ENCODE measurements at places on chromosomes 5 and 9. TPM values are rescaled to one million over a fixed set of nuclear protein-coding genes. Genes with fewer than 3 reads are reported as not detected.

- H3K27ac ChIP-seq, result no peak overlapping the region
- H3K4me1 ChIP-seq, result no peaks in the 10 kb centered on the region
- H3K27me3 ChIP-seq, result no peaks in the 10 kb centered on the region
- H3K4me3 ChIP-seq, result no peak overlapping the region
- H3K36me3 ChIP-seq, result no peaks in the 10 kb centered on the region
These were observed 414.1 kb downstream of the ARHGEF28 start for GRCh38 chr5:74040065-74040551.

DNA sequence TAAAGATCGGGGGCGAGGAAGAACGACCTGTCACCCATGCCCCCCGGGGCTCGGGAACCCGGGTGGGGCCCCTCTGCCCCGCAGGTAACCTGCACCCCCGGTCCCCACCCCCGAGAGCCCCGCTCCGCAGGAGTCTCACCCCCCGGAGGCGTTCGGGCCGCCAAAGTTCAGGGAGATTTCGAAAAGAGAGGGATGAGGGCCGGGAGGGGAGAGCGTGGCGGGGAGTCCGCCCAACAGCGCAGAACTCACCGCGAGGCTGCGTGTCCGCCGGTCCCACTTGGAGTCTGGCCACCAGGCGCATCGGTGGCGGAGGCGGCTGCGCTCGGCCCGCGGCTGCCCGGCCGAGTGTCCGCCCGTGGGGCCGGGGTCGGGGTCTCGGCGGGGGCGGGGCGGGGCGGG, at the start of gene PHF19:
Gene PHF19 (minus strand): TSS at position 347 of the 399 bp plus-strand sequence. CDS start 2,447 bp downstream, outside the sequence.
- peak within 1 kb of the TSS; percentile 95 for H3K27ac ChIP-seq
- H3K27me3 ChIP-seq, result no peaks in the 10 kb centered on the region
- H3K4me3 ChIP-seq, result peak within 1 kb of the TSS; percentile 75
- peak; percentile 65 for DNase-seq
- H3K4me1 ChIP-seq, result peaks cover 17% of the 10 kb centered on the region

CNTLN gene
- total RNA-seq, result 39.6 TPM

DNA sequence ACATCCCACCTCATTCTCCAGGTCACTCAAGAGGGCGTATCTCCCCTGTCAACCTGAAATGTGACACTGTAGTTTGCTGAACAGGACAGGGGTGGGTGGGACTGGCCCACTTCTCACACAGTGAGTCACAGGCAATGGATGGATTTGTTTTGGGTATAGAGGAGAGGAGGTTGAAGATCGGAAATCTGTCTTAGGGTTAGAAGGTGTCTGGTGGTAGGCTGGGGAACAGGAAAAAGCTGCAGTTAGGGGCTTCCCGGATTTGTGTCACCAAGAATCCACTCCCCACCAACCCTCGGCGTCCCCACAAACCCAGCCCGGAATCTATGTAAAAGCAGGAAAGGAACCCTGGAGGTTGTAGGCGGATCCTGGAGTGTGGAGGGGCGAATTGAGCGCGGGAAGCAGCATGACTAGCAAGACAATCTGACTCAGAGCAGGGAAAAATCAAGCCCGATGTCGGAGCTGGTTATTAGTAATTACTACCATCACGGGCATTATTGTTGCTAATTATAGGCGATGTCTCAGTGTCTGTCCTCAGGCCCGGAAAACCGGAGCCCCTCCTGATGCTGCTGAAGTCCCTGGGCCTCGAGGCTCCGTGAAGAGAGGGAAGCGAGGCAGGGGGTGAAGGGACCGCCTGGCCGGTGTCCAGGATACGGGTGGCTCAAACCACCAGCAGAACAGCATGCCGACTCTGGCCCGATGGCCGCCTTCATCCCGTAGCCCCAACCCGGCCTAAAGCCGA, 1.7 kb upstream of the IRX1 start:
- no peaks in the 10 kb centered on the region for H3K36me3 ChIP-seq
- no peak overlapping the region for H3K4me3 ChIP-seq

DNA sequence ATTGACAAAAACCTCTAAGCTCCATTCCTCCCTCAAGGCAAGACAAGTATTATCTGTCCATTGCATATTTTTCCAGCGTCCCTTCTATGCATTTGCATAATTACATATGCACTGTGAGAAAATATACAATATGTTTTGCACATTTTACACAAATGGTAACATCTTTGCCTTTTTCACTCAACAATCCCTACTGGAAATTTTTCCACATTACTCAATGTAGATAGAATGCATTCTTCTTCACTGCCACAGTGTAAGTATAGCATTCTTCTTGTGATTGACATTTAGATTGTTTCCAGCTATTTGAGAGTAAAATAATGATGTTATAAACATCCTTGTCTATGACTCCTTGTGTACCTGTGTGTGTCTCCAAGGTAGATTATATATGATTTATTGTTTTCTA, 205.0 kb downstream of the SLIT3 start:
- H3K4me3 ChIP-seq, result no peak overlapping the region
- H3K36me3 ChIP-seq, result no peaks in the 10 kb centered on the region

DNA sequence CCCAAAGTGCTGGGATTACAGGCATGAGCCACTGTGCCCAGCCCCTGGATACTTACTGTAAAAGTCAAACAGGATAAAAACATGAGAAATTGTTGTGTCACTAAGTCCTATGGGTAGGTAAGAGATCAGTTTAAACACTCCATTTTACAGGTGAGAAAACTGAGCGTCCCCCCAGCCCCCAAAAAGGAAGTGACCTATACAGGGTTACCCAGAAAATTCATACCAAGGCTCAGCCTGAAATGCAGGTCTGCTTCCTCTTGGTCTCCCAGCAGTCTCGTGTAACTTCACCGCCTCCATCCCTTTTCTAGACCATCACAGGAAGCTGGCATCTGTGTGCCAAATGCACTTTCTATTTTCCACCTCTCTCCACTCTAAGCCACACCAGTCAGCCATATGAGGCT, 57.2 kb downstream of the TMOD1 start:
- H3K27ac ChIP-seq, result peak overlapping the region; percentile 60
- H3K4me3 ChIP-seq, result no peak overlapping the region
- no peaks in the 10 kb centered on the region for H3K27me3 ChIP-seq
- H3K36me3 ChIP-seq, result no peaks in the 10 kb centered on the region
- no peaks in the 10 kb centered on the region for H3K4me1 ChIP-seq

GRCh38 chr9:33381231-33381791, 21.1 kb downstream of the AQP7 start:
- no peak overlapping the region for H3K27ac ChIP-seq
- H3K4me1 ChIP-seq, result no peaks in the 10 kb centered on the region
- no peak overlapping the region for H3K4me3 ChIP-seq

- H3K27me3 ChIP-seq, result no peaks in the 10 kb centered on the region
- DNase-seq, result no peak
- no peaks in the 10 kb centered on the region for H3K4me1 ChIP-seq
- peak overlapping the region; percentile 22 for H3K27ac ChIP-seq
These were observed 665 bp downstream of the TCF7 start for GRCh38 chr5:134114886-134115805.

DNA sequence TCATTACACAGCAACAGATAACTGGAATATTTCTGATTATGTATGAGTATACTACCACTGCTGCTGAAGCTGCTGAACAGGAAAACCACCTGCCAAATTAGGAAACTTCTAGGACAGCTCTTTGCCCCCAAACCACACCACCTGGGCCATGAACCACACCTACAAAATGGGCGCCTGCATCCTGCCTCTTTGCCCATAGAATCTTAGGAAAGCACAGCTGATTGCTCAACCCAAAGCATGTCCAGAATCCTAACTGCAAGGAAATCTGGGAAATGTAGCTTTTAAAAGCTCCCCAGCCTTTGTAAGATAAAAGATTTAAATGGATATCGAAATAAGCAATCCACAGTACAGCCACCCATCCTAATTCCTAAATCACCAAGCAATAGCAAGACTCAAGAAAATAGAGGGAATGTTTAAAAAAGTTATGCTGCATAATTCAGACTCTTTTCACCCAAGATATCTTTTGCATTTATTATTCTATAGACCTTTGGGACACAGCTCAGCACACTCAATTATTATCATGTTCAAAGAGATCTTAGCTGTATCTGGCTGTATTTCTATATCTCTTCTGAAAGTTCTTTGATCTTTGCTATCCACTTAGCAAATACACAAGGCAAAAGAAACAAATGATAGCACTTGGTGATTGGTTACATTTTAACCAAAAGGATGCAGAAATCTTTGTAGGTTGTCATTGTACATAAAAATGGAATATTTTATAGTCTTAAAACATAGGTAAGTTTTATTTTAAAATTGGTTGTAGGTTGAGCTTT, 6.8 kb upstream of the C9orf152 start:
- no peak for DNase-seq
- no peak overlapping the region for H3K27ac ChIP-seq
- H3K4me3 ChIP-seq, result no peak overlapping the region
- H3K27me3 ChIP-seq, result no peaks in the 10 kb centered on the region
- H3K36me3 ChIP-seq, result no peaks in the 10 kb centered on the region
- no peaks in the 10 kb centered on the region for H3K4me1 ChIP-seq

TMC1 gene
- total RNA-seq, result not detected

NMUR2 gene
- not detected for total RNA-seq
